ENCODE measurements at places on chromosomes 5 and 9.
A peak's percentile ranks its signal among the peaks of the same experiment; 100 is the strongest.

DNA sequence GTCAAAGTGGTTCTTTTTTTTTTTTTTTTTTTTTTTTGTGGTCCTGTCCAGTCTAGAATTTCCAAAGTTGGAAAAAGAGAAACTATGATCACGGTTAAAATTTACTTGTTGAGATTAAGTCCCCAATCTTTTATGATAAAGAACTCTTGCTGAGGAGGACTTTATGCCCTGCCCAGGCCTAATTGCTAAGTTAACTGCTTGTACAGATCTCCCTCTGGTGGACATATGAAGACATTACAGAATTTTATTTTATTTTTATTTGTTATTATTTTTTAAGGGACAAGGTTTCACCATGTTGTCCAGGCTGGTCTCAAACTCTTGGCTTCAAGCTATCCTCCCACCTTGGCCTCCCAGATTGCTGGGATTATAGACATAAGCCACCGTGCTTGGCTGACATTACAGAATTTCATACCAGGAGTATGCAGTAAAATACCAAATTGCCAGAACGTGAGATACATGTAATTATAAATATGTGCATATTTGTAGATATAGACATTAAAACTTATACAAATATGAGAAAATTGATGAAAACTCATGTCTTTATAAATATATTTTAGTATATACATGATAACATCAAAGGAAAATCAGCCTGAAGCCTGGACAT, 91.2 kb downstream of the RFK start:
- DNase-seq = no peak

- DNase-seq = no peak
Observed at GRCh38 chr9:95816716-95817115, 58.8 kb upstream of the ERCC6L2 start.

DNA sequence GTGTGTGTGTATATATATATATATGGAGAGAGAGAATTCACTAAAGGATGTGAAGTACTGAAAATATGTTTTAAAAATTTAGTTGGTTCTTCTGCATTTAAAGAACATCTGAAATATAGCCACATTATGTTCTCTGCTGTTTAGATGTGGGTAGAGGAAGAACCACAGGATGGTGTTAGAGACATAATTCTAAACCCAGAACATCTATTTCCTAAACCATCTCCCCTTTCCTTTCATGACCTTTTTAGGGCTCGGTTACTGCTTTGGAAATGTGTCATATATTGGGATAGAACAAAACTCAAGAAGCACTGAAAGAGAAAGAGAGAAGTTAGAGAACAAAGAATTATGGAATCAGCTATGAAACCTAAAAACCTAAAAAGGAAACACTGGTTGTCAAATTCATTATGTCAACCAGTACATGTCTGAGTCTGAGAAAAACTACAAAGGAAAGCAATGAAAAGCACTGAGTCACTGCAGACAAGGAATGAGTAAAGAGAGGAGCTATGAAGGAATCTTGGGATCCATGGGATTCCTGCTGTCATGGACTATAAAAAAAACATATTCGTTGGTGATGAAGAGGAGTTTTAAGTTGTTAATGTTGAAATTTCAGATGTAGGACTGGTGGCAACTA, 28.4 kb downstream of the SLC12A2 start:
- DNase-seq = no peak

DNA sequence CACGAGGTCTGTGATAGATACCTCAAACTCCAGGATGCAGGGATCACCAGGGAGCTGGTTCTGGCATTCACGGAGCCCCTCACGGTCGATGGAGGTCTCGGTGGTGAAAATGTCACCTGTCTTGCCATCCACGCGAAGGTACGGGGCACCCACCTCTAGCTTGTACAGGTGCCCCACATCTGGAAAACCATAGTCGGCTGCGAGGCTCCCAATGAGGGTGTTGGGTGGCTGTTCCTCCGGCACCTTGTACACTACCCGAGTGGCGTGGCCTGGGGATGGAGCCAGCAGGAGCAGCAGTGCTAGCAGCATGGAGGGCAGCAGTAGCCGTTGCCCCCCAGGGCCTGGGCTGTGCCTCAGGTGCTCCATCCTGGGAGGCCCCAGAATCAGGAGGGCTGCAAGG, 9.2 kb downstream of the PCDH1 start:
- no peak for DNase-seq

GRCh38 chr9:84027201-84027600, 46.6 kb downstream of the RMI1 start:
- DNase-seq = no peak

DNA sequence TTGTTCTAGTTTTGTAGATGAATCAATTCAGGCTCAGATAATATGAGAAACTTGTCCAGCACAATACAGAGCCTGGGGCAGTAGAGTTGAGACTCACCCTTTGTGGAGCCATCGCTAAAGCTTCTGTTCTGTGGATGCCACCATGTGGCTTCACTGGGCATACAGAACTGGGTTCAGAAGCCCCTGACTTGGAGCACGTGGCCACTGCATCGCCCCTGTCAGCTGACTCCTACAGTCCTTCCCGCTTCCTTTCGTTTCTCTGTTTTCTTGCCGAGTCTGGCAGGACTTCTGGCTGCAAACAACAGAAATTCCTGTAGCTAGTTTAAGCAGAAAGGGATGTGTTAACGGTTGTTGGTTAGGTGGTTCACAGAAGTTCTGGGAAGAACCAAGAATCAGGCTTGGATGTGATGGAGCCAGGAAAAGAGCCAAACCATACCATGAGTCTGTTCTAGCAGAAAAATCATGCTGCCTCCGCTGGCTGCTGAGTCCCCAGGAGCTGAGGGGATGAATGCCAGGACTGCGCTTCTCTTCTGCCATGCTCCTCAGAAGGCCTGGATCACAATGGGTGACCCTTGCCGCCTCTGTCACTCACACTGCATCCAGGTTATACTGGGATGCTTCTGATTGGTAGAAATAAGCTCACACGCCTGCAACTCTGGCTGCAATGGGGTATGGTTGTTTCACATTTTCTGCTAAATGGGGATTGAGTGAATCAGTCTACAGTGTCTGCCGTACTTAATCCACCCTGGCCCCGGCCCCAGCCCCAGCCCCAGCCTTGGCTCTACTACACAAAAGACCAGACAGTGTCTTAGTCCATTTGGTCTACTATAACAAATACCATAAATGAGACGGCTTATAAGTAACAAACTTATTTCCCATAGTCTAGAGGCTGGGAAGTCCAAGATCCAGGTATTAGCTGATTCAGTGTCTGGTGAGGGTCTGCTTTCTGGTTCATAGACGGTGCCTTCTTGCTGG, 262.5 kb downstream of the GOLPH3 start:
- no peak for DNase-seq

GRCh38 chr9:18903450-18903849, 129.6 kb downstream of the SAXO1 start:
- DNase-seq = no peak

DNA sequence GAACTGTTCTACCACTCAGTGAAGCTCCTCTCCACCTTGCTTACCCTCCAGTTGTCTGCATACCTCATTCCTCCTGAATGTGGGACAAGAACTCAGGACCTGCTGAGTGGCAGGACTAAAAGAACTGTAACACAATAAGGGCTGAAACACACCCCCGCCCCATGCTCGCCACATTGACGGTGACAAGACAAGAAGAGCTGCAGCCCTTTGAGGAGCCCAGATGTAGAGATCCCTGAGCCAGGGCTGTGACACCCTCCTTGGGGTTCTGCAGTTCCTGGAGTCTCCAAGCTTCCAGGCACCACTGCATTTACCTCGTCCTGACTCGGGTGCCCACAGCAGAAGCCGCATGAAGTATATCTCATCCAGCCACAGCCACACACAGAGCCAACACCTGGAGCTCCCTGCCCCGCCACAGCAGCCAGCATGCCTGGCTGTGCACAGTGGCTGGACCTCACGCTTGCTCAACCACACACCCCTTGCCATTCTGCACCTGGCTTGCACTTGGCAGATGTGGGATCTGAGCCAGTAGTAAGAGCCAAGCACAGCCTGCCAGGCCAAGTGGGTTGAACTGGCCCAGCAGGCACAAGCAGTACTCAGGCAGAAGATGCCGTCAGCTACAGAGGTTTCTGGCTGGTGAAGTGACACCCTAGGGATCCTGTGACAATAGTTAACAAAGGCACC, 166.1 kb downstream of the RNF180 start:
- no peak for DNase-seq

DNA sequence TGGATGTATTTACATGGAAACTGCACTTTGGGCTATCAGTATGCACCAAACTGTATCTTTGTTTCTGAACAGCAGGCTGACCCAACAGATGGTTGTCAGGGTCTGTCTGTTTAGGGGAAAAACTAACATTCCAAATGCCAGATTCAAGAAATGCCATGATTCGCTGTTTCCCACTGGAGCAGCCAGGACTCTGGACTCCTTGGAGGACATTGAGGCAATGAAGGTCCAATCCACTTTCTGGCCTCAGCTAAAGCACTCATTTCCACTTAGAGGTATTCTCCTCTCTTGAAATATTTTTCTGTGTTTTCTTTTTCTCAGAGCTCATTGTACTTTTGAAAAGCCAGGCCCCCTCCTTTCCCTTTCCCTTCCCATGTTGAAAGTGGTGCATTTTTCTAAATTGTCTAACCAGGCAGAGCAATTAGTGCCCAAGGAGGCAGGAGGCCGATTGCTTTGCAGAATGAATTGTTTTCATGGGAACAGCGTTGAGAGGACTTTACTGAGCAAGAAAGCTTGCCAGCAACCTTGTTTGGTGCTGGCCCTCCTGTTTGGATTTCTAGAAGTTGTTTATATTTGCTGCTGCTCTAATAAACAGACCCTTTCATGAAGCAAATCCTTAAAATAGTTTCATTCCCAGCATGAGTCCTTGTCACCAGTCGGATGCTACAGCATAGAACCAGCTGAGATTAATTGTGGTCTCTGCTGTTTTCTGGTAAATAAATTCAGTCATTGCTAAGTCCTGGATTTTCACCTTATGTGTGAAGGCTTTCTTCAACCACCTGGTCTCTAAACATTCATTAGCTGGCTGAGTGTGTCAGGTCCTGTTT, 132.8 kb upstream of the TAF11L2 start:
- no peak for DNase-seq

DNA sequence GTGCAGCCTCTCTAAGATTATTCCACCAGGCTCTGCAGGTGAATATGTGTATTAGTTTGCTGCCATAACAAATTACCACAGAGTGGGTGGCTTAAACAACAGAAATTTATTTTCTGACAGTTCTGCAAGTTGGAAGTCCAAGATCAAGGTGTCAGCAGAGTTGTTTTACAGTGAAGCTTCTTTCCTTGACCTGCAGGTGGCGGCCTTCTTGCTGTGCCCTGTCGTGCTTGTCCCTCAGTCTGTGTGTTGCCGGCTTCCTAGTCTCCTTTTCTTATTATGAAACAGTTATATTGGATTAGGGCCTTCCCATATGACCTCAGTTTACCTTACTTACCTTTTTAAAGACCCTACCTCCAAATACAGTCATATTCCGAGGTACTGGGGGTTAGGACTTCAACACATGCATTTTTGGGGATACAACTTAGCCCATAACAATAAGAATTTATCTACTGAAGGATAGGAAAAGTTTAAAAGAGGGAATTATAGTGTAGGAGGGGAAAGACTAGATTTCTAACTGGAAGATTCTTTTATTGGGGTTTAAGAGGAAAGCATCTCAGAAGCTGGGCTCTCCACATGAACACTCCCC, 97.4 kb downstream of the OSTF1 start:
- no peak for DNase-seq

- DNase-seq = no peak
Observed at GRCh38 chr5:53575831-53576230, 15.4 kb downstream of the NDUFS4 start.

- DNase-seq = no peak
Observed at GRCh38 chr9:79800578-79800977, 228.8 kb downstream of the TLE4 start.

GRCh38 chr9:86868616-86869015, 78.7 kb downstream of the GAS1 start:
- no peak for DNase-seq

- no peak for DNase-seq
Observed at GRCh38 chr5:55290991-55291390, 16.5 kb downstream of the DHX29 start.

DNA sequence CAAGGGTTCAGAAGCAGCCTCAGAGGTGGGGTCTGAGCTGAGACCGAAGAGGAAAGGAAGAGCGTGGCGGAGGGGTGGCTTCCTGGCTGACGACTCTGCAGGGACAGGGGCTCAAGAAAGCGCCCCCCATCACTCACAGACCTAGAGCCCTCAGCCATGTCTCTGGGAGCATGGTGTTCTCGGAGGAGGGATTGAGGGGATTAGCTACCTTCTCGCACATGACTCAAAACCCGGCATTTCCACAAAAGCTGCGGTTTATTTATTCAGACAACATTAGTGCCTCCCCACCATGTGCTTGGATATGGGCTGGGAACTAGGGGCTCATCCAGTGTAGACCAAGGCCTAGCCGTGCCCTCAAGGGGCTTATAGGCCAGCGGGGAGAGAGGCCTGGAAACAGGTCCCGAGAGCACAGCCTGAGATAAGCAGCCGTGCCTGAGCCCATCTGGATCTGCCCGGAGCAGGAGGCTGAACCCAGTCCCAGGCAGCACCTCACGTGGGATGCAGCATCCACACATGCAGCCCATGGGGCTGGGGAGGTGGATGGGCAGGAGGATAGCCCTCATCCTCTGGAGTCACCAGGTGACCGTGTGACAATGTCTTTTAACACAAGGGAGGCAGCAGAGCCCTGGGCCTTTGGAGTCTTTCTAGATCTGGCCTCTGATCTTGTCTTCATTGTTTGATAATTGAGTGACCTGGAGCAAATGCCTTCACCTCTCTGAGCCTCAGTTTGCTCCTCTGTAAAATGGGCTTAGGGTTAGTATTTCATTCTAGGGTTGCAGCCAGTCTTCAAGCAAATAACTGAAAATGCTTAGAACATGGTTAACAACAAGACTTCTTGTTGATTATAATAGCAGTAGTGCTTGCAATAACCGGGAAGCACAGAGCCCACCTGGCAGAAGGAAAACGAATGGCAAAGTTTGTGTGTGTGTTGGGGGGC, 878 bp upstream of the HMCN2 start:
- no peak for DNase-seq

DNA sequence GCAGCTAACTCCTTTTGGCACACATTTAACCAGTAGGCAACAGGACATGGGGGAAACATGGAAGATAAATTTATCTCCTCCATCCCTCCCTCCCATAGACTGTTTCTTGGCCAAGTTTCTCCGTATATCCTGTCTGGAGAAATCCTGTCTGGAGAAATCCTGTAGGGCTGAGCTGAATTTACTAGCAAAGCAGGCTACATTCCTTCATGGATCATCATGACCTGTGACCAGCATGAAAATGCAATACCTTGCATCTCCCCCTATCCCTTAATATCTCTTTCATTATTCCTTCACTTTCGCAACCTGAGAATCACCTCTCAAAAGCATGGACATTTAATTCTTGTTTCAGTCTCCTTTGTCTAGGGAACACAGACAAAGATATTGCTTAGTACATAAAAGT, 379.1 kb downstream of the PSAT1 start:
- no peak for DNase-seq

DNA sequence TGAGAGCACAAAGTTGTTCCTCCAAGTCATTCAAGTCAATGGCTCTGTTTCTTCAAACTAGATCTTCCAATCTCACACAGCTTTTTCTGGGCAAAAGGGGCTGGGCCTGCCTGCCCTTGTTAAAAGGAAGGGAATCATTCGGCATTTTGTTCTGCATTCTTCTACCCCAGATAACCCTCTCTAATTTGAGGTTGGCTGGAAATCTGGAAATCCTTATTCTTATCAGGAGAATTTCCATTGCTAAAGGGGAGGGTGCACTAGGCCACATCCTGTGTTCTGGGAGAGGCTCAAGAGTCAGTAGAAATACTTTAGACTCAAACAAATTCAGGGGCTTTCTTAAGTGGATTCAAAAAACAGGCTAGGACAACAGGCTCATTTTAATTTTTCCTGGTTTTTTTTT, 384.7 kb upstream of the ZNF462 start:
- no peak for DNase-seq

- peak; percentile 65 for DNase-seq
Observed at GRCh38 chr9:114505187-114506081, at the start of gene WHRN. Gene WHRN, minus strand, starts transcription at chr9:114505473. Its CDS starts 672 bp downstream, at chr9:114504801.
